ENCODE measurements at places on chromosomes 13 and 19.

DNA sequence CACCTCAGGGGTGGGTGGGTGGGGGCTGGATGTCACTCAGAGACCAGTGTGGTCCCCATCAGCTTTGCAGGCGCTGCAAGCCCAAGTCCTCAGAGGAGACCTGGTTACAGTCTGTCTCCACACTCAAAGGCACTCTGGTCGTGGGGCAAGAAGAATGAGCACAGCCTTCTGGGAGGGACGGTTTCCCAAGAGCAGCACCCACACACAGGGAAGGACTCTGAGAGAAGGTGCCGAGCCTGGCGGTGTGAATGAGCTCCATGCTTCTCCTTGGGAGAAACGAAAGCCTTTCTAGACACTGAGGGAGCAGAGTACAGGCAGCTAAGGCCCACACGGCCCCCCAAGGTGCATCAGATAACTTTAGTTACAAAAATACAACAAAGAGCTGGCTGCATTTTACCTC lies 473.6 kb downstream of the FOXO1 start:
- DNase-seq = no peak

DNA sequence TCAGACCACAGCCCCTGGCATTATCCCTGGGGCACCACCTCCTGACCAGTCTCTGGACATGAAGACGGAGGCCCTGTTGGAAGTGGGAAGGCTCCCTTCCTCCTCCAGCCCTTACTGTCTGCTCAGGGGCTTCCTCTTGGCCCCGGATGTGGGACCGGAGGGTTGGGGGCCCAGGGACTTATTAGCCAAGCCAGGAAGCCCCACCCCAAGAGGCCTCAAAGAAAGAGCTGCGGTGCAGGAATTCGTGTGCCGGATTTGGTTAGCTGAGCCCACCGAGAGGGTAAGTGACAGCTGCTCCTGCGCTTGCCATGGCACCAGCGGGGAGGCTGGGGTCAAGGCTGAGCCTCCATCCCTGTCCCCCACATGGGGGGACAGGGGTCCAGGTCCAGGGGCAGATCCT lies at the start of gene RETN:
Gene RETN (plus strand): TSS at position 208 of the 400 bp plus-strand sequence. CDS start 278 bp downstream, outside the sequence.
- no peak for DNase-seq

DNA sequence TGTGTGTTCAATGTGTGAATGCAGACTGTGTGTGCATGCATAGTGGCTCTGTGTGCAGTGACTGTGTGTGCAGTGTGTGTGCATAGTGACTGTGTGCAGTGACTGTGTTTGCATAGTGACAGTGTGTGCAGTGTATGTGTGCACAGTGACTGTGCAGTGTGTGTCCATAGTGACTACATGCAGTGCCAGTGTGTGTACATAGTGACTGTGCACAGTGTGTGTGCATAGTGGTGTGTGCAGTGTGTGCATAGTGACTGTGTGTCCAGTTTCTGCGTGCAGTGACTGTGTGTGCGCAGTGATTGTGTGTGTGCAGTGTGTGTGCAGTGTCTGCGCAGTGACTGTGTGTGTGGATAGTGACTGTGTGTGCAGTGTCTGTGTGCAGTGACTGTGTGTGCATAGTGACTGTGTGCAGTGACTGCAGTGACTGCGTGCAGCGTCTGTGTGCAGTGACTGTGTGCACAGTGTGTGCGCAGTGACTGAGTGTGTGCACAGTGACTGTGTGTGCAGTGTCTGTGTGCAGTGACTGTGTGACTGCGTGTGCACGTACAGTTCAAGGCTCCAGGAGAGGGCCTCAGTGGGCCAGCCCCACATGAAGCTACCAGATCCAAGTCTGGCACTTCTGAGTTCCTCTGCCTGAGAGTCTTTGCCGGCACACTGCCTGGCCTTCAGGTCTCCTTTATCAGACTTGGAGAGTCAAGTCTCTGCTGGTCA lies 90.3 kb downstream of the IER2 start:
- no peak for DNase-seq

DNA sequence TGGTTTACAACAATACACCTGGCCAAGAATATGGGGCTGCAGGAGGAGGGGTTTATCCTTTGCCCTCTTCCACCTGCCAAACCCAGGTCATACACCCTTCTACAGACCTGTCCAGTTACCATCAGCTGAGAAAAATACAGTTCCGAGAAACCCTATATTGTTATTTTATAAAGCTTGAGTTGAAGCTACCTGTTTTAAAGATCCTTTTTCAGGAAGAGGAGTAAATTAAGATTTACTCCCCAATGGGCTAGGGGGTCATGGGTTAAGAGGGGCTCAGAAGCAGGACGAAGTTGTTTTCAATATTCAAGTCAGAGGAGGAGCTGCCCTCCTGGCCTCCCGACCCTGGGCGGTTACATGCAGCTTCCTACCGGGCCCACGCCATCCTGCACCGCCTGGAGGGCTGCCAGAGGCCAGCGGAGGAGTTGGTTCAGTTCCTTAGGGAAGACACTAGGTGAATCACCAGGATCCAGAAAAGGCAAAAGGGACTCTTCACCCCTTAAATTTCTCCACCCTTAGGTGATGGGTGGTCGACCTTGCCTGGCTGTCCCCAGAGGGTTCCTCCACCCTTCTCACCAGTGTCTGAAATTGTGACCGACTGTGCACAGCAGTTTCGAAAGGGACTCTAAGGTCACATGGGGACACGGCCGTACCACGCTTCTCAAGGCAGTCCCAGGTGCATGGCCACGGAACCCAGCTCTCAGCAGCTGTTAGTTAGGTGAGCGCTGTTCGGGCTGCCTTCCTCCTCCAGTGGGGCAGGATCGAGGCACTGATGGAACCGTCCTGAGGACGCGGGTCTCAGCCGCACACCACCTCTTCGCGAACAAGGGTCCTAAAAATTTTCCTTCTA lies 1.2 kb downstream of the GJB2 start:
- DNase-seq = no peak

DNA sequence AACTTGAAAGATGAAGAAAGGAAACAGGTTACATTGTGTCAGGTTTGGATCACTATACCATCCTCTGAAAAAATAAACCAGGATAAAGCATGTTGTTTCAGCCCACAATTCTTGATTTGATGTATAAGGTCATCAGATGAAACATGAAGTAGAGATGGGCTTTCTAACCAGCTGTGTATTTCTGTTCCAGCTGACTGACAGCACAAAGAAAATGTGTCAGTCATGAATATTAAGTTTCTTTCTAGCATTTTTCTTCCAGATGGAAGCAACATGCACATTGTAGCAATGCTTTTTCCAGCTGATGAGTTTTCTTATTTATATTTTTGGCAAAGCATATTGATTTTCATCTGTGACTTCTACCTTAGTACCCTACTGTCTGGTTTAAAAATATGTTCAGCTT lies 199.6 kb downstream of the OXGR1 start:
- no peak for DNase-seq

DNA sequence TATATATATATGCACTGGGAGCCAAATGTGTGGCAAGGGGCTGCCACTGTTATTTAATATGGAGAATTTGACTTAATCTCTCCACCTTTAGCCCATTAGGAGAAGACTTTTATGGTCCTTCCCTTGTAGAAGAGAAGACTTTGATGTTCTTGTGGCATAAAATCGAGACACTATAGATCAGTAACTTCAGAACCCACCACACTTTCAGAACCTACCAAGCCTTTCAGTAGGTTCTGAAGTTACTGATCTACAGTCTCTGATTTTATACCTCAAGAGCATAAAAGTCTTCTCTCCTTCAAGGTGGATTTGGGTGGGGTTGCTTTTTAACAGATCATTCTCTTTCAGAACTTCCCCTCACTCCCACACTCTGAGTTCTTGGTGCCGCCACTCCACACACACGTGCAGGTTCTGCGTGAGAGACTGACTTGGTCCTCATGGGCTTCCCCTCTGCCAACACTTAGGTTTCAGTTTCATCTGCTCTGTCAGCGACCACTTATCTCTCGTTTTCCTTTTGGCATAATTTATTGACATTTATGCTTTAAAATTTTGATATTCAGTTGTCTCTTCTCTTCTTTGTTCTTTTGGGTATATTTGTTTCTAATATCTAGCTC lies 213.4 kb upstream of the PCDH17 start:
- no peak for DNase-seq

GRCh38 chr13:61094865-61095264 lies 320.8 kb downstream of the PCDH20 start:
- no peak for DNase-seq

GRCh38 chr13:74794582-74794981 lies 660.4 kb upstream of the KLF12 start:
- no peak for DNase-seq

DNA sequence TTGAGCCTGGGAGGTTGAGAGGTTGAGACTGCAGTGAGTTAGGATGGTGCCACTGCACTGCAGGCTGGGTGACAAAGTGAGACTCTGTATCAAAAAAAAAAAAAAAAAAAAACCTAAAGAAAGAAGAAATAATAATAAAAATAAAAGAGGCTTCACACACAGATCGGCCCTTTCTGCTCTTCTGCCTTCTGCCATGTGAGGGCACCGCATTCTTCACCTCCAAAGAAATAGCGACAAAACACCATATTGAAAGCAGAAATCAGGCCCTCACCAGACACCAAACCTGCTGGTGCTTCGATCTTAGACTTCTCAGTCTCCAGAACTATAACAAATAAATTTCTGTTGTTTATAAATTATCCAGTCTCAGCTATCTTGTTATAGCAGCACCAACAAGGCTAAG lies 3.0 kb downstream of the ZNF649 start:
- no peak for DNase-seq

- no peak for DNase-seq
Measured at GRCh38 chr13:101621099-101621498, 168.6 kb downstream of the ITGBL1 start.

DNA sequence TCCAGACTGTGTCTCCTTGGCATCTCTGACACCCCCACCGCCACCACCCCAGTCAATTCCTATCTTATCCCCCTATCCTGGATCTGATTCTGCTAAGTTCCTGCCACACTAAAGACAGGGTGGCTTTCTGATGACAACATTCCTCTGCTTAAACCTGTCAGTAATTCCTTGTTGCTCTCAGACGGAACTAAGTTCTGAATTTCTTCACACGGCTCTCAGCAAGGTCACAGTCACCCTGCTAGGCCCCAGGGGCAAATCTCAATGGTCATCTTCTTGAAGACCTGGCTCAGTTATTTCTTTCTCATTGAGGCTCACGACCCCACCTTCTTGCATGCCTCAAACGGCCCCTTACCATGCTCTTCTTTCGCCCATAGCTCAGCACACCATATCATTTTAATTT lies 7.6 kb downstream of the ALOX5AP start:
- no peak for DNase-seq

DNA sequence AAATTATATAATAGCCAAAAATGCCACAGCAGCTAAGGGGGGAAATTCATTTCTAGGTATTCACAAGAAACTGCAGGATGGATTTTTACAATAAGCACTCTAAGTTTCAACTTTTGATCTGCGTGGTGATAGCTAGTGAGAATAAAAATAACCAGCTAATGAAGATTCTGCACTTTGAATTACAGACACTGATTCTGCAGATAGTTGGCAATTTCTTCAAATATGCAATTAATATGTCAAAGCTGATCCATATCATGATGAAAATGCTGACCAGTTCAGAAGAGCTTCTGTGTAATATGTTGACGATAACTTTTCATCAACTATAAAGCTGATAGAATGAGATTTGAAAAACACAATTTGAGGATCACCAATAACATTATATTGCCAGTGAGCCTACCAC lies 1272.9 kb downstream of the EFNB2 start:
- no peak for DNase-seq

- no peak for DNase-seq
Measured at GRCh38 chr19:29405728-29405995, 120.1 kb upstream of the VSTM2B start.

DNA sequence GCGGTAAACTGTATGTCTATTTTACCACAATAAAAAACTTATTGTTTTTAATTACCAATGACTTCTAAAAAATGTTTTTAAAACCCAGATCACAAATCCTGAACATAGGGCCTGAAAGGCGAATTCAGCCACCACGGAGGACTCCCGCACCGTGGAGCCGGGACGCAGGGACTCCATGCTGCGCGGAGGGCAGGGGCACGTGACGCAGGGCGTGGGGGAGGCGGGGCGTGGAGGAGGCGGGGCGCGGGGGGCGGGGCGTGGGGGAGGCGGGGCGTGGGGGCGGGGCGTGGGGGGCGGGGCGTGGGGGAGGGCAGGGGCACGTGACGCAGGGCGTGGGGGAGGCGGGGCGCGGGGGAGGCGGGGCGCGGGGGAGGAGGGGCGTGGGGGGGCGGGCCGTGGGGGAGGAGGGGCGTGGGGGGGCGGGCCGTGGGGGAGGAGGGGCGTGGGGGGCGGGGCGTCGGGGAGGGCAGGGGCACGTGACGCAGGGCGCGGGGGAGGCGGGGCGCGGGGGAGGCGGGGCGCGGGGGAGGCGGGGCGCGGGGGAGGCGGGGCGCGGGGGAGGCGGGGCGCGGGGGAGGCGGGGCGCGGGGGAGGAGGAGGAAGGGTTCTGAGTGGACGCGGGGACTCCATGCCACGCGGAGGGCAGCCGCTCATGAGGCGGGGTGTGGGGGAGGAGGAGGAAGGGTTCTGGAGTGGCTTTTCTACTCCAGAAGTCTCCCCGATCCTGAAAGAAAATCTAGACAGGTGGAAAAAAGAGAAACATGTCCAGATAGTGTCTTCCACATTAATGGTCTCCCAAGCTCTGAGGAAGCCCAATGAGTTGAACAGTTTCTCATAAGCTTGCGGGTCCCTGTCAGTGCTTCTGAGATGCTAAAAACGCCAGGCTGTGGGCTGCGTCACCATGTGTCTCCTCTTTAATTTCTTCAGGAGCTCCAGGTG lies 4.4 kb upstream of the PROZ start:
- peak; percentile 68 for DNase-seq

DNA sequence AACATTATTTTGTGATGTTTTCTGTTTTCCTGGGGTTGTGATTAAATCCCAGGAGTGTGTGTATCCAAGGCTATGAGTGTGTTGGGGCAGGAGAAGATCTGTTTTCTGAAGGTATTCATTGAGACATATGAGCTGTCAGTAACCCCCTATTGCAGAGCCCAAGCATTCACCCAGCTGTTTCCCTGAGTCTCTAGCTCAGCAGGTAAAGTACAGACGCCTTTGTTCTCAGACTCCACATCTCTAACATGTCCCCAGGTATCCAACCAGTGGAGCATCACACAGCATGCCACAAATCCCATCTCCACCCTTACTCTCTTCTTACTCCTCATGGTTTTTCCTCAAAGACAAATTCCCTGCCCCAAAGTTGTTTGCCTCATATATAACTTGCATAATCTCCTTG lies 213.6 kb downstream of the PCDH20 start:
- DNase-seq = no peak

GRCh38 chr19:50203281-50204080 lies at the start of gene MYH14:
TSS of gene MYH14 (plus strand) at chr19:50203622. CDS start at chr19:50210366, 6,744 bp downstream.
- DNase-seq = peak; percentile 5

- no peak for DNase-seq
Measured at GRCh38 chr13:43629691-43630480, 156.9 kb downstream of the ENOX1 start.

- peak; percentile 64 for DNase-seq
Measured at GRCh38 chr13:49444524-49445395, 686 bp downstream of the SETDB2 start.

DNA sequence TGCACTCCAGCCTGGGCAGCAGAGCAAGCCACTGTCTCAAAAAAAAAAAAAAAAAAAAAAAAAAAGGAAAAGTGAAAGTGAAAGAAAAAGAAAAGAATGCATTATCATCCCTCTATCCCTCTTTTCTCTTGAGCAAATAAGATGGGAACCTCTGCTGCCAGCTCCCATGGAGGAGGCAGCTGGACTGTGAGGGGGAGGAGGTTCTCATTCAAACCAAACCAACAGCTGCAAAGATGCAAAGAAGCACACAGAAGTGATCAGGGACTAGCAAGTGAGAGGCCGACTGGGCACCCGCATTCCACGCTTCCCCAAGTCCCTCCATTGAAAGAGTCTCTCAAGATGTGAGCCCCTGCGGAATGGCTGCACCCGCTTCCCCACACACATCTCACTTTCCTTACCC lies 63.5 kb downstream of the TSHZ3 start:
- no peak for DNase-seq

- DNase-seq = no peak
Measured at GRCh38 chr13:45195421-45195820, 5.4 kb downstream of the KCTD4 start.

All from activated CD4-positive, alpha-beta T cell treated with anti-CD3 and anti-CD28 coated beads, Interleukin-10, Interleukin-2, amounts not matched to agents 100 ng/mL and 50 ng/mL, durations not matched to agents 16 hours and 8 hours (primary cell).